Activated effector memory CD4-positive, alpha-beta T cell treated with anti-CD3 and anti-CD28 coated beads, Interleukin-2, amount 50 U/mL, for 16 hours (primary cell): ENCODE measurements at places on chromosomes 5 and 9.

GRCh38 chr9:85168412-85168811 is 498.9 kb downstream of the NTRK2 start:
- DNase-seq, result no peak

DNA sequence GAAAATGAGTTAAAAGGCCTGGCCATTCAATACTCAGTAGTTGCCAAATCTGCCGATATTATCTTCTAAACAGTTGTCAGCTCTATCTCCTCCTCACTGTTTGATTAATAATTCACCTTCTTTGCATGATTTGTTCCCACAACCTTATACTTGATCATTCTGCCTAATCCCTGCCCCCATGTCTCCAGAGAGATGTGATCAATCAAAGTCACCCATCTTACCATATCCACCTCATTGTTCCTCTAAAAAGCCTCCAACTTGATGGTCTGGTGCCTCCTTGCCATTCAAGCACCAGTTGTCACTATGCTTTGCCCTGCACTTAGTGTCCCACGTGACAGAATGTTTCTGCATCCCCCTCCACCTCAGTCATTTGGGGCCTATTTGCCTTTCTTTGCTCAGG is 41.3 kb downstream of the KIAA1958 start:
- DNase-seq, result no peak

DNA sequence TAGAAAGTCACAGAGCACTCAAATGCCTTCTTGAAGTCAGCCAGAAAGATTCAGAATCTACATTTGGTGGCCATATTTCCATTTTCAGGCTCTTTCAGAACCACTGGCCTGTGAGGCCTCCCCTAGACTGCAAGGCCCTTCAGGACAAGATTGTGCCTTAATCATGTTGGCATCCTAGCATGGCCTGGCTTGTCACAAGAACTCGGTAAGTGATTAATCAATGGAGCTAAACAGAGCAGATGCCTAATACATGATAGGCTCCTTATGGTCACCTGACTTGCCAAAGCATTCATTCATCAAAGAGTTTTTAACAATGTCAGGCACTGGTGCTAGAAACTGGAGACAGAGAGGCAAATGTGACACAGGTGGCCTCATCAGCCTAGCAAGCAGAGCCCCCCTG is 70.3 kb downstream of the PGM5 start:
- DNase-seq, result no peak

DNA sequence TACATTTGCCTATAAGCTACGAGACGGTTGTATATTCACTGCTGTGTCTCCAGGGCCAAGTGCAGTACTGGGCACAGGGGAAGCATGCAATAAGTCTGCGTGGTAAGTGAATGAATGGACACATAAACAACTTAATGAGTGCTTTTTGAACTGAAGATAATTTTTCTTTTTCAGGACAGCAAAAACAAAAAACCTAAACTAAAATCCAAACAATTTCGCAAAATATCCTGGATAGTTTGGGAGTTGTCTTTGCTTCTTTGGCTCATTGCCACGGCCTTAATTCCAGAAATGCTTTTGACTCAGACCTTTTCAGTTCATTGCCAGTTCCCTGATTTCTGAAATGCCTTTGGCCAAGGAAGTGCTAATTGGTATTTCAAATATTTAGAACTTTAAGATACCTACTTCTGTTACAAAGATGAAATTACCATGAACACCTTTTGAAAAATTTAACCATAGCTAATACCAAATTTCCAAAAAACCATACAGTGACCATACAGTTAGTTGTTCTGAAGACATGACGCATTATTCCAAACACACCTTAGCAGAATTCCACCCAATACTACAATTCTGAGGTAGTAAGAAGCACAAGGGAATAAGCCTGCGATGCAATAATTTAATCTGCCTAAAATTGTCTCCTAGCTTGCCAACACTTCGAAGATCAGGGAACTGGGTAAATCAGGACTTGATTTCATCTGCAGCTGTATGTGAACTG is 42.8 kb downstream of the TEK start:
- no peak for DNase-seq

- no peak for DNase-seq
Measured at GRCh38 chr9:133475292-133476012, 3.4 kb downstream of the SLC2A6 start.

GRCh38 chr5:117713585-117714198 is 1139.1 kb upstream of the SEMA6A start:
- no peak for DNase-seq

DNA sequence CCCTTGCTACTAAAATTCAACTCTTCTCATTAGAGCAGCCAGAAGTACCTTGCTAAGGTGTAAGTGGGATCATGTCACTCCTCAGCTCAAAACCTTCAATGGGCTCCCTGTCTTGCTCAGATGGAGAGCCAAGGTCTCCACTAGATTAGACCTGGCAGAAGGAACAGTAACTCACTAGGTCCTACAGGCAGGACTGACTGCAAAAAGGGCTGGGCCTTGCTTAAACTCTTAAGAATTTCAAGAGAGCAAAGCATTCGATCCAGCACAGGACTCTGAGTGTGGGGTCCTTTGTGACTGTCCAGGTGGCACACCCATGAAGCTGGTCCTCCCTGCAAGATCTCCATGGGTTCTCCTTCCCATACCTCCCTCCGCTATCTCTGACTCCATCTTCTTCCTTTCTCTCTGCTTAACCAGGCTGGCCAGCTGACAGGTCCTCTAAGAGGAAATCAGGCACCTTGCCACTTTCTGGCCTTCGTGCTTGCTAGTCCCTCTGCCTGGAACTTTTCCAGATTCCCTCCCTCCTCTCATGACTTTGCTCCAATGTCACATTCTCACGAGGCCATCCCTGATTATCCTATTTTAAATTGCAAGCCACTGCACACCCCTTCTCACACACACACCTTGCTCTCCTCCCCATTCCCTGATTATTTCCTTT is 70.2 kb downstream of the BASP1 start:
- no peak for DNase-seq

GRCh38 chr9:95229230-95229915 is 88.1 kb downstream of the FANCC start:
- no peak for DNase-seq

DNA sequence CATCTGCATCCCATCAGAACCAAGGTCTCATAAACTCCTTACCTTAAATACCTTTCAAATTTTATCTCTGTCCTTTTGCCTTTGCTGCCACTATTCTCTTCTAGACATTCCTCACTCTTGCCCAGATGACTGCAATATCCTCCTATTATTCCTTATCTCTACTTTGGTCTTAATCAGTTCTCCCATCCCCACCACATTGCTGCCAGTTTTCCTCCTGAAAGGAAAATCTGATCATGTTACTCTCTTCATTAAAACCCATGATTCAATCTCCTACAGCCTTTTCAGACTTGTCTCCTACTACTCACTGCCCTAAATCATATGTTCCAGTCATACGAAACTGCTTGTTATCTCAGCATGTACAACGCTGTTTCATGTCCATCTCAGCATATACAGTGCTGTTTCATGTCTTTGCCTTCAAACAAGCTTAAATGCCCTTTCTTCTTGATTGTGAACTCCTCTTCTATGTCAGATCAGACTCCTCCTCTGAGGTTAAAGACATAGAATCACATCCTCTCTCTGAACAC is 152.6 kb upstream of the FST start:
- no peak for DNase-seq

- DNase-seq, result no peak
Measured at GRCh38 chr5:123099514-123100151, 10.6 kb downstream of the PRDM6 start.

DNA sequence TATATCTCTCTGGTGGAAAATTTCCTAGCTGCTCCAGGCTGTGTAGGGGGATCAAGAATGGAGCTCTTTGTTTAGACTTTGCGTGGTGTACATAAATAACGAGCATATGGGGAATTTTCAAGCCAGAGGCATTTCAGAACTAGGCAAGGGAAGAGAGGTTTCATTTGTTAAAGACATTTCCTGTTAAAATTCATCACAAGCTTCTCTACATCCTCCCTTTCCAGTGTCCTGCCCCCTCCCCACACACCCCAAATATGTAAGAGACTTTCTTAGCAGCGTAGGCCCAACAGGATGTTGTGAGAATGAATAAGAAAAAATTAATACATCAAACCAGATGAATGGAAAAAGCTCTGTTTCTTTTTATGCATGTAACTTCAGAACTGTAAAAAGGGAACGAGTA is 150.3 kb downstream of the GPBP1 start:
- DNase-seq, result no peak

DNA sequence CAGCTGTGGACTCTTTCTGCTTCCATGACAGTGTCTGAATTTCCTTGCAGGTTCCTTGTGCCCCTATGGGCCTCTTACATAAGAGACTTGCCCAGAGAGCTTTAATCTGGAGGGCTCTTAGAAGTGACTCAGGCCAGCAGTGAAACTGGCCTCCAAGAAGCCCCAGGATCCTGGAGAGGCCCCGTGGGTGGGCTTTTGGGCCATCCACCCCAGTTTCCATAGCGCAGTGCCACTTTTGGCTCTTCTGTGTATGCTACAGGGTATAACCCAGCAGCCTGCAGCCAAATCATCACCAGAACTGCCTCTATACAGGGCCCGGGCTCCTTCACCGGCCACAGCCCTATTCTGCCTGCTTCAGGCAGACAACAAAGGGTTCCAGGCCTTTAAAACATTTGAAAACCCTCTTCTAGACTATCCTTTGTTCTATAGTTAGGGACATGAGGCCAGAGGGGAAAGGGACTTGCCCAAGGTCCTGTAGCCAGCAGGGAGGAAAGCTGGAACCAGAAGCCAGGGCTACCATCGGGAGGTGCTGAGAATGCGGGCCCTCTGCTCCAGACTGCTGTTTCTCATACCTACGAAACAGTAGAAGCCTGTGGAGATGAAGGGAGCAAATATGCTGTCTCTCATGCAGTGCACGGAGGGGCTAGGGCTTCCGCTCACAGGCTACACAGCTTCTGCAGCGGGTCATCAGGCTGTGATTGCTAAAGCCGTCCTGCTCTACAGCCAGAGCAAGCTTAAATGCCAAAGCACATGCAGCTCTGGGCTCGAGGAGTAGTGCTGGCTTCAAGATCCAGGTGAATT is 18.0 kb downstream of the SH3PXD2B start:
- DNase-seq, result no peak

DNA sequence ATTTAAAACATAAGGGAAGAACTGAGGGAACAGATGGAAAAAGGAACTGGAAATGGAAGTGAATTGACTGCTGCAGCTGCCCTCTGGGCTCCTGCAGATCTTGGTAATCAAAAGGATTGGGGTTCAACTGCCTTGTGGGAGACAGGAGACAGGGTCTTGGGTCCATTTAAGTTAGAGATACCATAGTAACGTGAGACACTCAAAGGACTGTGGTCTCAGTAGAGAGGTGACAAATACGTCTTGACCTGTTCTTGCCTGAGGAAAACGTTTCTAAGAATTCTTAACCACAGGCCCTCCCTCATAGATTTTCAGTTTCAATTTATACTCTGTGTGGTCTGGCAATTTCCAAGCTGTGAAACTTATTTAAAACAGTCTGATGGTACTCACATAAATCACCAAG is 100.8 kb upstream of the DHFR start:
- DNase-seq, result no peak
